NCI-H510A treated with DMSO at 0.1 percent for 48 hours (cell line): ENCODE measurements at places on chromosomes 1 and 21.

DNA sequence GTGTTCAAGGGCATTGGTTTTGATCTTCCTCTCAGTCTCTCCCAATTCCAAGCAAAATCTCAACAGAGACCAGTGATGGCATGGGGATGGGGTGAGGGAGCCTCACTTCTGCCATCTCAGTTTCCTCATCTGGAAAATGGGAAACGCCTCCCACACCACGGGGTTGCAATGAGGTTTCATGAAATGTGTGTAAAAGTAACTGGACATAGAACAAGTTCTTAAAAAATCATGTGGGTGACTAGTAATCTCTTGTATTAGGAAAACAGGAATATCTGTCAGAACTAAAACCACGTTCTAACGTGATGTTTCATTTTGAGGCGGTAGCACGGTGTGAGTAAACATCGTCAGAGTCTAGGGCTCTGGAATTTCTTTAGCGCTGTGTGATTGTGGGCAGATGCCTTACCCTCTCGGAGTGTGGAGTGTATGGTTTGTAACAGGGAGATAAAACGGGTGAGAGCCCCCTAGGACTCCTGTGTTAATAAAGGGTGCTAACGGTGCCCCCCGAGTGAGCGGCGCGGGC is 55.5 kb upstream of the DNAJC6 start:
- DNase-seq = peak; percentile 90

DNA sequence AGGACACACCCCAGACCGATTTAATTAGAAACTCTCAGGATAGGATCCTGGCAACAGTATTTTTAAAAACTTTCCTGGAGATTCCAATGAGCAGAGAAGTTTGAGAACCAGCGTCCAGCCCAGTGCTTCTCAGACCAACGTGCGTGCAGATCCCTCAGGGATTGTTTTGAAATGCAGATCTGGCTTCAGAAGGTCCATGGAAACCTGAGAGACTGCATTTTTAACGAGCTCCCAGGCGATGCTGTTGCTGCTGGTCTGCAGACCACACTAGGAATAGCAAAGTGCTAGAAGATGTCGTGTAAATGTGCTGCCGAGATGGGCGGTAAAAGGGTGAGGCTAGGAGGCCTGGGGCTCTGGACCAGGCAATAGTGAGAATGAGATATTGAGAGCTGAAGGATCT is 18.4 kb upstream of the CASQ1 start:
- no peak for DNase-seq

GRCh38 chr1:41109310-41110197 is 88.0 kb upstream of the SLFNL1 start:
- DNase-seq = no peak

DNA sequence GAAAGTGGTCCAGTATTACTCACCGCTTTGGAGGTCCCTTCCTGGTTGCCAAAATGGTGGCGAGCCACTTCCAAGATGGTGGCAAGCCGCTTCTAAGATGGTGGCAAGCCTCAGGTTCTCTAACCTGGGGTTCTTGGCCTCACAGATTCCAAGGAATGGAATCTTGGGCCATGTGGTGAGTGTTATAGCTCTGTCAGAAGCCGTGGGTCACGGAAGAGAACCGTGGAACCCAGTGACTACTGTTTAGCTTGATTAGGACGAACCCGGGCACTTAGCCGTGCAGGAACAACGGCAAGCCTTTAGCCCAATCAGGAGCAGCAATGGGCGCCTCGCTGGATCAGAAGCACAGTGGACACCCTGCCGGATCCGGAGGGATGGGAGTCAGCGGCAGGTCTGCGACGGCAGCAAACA is 356.2 kb upstream of the TMPRSS15 start:
- no peak for DNase-seq

DNA sequence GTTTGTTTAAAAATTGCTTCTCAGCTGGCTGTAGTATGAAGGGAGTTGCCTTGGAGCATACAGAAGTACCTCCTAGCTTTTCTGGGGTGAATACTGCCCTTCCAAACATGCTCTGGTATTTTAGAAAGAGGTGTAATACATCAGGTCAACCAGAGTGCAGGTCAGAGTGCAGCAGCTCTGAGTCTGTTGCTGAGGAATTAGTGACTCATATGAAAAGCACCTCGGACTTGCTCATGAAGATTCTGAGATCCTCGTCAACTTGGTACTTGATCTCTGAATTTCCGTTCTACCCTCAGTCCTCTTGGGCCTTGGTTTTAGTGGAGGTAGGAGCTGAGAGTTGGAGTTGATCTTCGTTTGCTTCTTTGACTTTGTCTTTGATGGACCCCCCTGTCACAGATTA is 67.3 kb downstream of the NOS1AP start:
- DNase-seq = no peak

GRCh38 chr21:16992448-16992847 is 520.4 kb upstream of the CXADR start:
- no peak for DNase-seq

GRCh38 chr21:40187244-40187643 is 320.0 kb downstream of the PCP4 start:
- no peak for DNase-seq

DNA sequence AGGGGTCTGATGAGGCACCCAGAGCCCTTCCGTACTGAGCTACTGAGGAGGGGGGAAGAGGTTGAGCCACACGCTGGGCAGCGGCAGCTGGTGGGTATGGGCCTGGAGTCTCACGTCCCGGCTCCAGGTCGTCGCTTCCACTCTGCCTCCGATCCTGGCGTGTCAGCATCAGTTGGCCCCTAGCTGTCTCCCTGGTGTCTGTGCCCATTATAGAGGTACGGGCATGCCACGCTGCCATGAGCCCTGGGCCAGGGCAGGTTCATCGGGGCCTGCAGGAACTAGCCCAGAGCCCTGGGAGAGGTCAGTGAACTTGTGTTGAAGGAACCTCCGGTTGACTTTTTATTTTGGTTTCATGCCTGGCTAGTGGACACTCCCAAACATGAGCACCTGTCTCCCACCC is 18.2 kb downstream of the COQ8A start:
- DNase-seq = no peak

DNA sequence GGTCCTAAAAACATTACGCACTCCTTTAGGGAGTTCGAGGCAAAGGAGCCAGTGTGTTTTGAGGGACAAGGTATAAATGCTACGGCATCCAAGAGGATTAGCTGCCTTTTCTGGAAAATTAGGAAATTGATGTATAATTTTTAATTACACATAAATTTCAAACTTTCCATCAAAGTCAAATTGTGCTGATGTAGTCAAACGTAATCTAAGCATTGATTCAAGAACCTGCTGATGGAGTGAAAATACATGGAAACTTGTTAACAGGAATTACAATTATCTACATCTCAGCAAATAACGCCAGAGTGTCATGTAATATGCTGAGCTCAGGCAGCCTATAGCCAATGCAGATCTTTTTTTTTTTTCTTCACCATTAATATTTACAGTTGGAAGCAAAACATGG is 194.5 kb downstream of the CRB1 start:
- DNase-seq = no peak

GRCh38 chr1:232577772-232578171 is 52.2 kb downstream of the SIPA1L2 start:
- no peak for DNase-seq

- DNase-seq = no peak
These were observed 402.7 kb upstream of the ADGRL2 start for GRCh38 chr1:81398041-81398440.

GRCh38 chr1:187847531-187847930 is 1018.8 kb downstream of the PLA2G4A start:
- DNase-seq = no peak

DNA sequence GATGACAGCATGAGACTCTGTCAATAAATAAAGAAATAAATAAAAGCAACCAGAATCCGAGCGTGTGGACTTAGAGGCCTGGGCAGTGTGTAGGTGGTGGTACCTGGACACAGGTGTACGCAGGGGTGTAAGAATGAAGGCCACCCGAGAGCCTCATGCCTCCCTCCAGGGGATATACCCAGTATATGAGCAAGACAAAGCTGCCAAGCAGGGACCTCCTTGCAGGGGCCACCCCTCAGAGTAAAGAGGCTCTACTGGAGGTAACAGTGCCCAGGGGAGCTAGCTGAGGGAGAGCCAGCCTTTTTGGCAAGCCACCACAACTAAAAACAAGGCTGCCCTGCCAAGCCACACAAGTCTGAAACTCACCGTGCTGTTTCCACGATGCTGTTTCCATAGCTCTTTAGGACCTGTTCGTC is 179.2 kb upstream of the RAB4A start:
- no peak for DNase-seq

DNA sequence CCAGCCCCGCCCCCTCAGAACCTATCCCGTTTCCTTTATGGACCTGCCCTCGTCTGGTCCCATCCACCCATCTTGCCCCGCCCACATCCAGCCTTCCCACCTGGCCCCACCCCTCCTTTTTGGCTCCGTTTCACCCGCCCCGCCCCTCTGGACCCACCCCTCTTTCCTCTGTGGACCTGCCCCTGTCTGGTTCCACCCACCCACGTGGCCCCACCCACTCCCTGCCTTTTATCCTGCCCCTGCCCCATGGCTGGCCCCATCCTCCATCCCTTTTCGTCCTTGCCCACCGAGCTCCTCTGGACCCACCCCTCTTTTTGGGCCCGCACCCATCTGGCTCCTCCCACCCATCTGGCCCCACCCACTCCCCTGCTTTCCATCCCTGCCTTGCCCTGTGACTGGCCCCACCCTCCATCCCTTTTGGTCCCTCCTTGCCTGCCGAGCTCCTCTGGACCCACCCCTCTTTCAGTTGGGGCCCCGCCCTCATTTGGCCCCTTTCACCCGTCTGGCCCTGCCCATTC is 177.3 kb downstream of the CAMTA1 start:
- DNase-seq = no peak

- no peak for DNase-seq
These were observed 26.7 kb upstream of the DIP2A start for GRCh38 chr21:46431884-46432488.

DNA sequence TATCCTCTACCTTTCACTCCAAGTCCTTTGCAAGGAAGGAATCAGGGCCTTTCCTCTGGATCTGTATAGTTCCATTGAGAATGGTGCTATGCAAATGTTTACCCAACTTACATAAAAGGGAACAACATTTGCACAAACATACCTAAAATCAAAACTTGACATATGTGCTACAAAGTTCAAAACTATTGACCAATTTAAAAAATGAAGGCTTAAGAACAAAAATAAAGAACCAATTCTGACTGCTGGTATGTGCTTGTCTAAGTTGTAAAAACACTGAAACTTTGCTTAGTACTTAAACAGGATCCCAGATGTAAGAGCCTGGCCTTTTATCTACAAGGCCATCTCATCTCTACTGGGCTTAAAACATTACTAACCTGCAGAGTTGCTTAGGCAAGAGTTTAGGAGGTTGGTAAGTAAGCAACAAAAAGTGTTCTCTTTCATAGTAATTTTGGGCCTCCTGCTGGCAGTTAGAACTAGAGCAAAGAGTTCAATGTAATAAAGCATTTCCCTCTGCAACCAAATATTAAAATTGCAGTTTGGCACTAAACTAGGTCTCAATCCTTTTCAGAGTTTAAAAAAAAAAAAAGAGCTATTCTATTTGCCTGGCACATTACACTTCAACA is 2.0 kb downstream of the SCMH1 start:
- peak; percentile 47 for DNase-seq

- no peak for DNase-seq
These were observed 4.1 kb upstream of the TRAF3IP3 start for GRCh38 chr1:209751627-209752231.

DNA sequence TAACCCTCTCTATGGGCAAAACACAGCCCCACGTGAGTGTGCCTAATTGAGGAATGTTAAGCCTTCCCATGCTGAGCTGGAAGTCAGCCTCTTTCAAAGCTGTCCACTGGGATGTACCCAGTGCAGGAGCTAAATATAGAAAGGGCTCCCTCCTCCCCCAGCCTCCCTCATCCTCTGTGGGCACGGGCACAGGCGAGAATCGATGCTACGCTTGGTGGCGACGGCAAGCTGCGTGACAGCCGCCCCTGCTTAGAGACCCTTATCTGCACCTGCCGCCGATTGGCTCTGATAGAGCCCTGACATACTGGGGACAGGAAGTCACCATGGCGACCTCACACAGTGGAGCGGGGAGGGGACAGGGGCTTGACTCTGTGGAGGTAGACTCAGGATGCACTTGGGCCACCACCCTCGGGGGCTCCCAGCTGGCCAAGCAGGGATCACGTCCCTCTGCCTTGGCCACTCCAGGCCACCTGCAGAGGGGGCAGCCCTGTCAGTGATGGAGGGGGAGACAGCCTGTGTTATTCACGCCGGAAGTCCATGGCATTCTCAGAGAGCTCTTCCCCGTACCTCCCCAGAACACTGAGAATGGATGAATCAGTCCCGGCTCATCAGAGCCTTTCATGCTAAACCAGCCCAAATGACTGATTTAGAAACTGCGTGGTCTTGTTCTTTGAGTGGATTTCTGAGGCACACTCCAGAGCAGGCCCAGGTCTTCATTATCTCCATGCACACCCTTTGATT is 84.8 kb downstream of the KCND3 start:
- peak; percentile 80 for DNase-seq

GRCh38 chr1:225825607-225826007 is 15.7 kb downstream of the EPHX1 start:
- peak; percentile 78 for DNase-seq

DNA sequence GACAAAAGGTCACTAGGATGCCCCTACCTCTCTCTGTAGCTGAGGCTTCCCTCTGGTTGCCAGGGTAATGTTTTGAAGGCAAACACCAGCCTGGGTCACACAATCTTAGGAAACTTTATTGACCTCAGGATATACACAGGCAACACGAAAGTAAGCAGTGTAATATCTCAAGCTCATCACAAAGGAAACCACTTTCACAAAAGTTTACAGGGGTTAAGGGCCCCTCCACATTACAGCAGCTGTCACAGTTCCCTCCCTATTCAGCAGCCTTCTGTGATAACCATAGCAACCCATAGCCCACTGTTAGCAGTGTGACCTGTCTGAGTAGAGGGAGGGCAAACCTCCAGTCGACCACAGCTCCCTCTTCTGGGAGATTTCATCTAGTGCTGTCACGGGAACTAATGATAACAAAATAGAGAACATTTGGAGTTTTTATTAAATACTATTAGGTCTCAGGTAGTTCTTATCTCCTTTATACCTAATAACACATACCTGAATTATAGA is 149.8 kb downstream of the PTPRC start:
- DNase-seq = no peak

DNA sequence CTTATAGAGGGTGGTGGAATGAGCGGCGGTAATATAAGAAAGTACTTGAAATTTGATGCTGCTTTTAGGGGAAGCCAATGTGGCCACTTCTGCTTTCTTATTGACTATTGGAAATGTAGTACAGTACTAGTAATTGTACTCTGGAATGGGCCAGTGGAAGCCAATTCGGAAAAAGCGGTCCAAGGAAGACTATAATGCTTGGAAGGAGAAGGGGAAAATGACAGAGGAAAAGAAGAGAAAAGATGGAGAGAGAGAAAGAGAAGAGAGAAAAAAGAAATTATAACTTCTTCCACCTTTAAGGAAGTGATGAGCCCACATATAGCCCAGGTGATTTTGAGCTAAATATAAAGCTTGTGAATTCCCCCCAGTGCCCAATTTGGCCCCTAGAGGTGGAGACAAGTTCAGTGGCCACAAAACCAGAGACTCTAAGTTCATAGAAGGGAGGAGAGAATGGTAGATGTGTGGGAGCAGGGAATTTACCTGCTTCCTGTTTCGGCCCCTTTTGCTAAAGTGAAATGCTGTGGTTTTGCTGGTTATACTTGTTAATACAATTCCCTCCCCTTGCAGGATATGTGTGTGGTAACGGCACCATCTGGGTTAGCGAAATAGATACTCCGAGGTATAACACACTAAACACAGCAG is 35.7 kb upstream of the DUSP10 start:
- no peak for DNase-seq

- DNase-seq = no peak
These were observed 12.6 kb upstream of the RSPO1 start for GRCh38 chr1:37647281-37647680.

- DNase-seq = no peak
These were observed 358.5 kb downstream of the GPATCH2 start for GRCh38 chr1:217272385-217272784.
